ENCODE measurements at places on chromosomes 16 and 17.

DNA sequence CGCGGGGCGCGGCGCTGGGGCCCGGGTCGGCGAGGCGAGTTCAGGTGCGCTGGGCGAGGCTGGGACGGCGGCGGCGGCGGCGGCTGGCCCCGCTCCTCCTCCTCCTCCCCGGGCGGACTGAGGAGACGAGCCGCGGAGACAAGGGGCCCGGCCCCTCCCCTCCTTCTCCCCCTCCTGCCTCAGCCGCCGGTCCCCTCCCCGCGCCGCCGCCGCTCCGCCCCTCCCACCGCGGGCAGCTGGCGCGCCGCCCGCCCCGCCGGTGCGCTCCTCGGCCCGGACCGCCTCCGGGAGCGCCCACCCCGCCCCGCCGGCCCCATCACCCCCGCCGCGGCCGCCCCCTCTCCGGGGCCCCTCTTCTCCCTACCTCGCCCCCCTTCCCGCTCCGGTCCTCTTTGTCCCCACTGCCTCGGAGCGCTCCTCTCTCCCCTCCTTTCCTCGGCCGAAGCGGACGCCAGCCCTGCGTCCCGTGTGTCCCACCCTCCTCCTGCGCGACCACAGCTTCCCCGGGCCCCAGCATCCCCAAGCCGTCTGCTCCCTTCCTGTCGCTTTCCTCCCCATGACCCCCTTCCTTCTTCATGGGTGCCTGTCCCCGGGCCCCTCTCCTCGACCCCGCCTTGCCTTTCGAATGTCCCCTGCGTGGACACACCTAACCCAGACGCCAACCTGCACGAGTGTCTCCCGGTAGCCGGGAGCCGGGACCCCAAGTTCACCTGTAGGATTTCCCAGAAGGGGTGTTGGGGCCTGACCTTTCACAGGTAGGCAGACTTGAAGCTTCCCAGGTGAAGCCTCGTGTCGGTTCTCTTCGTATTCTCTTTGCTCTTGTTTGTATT, at the start of gene TOX3:
Gene TOX3 (minus strand): TSS at position 140 of the 830 bp plus-strand sequence. CDS start 420 bp downstream, outside the sequence.
- DNase-seq, result no peak

- DNase-seq, result no peak
Observed at GRCh38 chr16:30018731-30019158, 4.3 kb upstream of the C16orf92 start.

DNA sequence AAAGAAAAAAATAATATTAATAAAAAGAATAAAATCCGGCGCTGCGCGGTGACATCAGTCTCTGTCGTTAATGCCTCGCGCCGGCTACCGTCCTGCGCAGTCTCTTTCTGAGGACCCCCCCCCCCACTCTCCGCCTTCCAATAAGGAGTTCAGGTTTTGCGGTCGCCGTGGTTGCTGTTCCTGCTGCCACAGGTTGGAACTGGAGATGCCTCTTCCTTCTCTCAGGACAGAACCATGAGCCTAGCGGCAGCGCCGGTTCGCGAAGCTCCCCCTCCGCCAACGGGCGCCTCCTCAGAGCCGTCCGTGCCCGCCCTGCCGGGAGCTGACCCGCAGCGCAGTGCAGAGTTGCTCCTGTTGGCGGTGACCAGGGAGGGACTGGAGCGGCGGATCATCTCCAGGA, 2093.4 kb downstream of the TP53TG3F start:
- DNase-seq, result no peak

DNA sequence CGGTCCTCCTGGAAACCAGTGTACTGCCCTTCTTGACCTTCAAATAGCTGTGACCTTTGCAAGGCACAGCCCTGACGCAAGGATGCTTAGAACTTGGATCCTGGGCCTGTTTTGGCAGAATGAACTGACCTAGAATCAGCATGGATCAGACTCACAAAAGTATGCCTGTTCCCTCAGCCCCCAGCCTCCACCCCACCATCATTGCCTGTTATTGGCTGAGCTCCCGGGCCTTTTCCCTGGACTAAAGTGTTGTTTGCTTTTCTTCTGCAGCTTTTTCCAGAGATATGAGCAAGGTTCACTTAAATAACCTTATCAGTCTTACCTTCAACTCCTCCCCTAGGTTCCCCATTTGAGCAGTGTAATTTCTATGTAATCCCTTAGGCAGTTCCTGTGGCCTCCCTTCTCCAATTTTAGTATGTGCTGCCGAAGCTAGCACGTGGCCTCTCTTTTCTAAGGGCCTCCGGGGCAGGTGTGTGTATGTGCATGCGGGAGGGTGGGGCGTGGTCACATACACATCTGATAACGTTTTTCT, 347.4 kb downstream of the MAF start:
- DNase-seq, result peak; percentile 2

DNA sequence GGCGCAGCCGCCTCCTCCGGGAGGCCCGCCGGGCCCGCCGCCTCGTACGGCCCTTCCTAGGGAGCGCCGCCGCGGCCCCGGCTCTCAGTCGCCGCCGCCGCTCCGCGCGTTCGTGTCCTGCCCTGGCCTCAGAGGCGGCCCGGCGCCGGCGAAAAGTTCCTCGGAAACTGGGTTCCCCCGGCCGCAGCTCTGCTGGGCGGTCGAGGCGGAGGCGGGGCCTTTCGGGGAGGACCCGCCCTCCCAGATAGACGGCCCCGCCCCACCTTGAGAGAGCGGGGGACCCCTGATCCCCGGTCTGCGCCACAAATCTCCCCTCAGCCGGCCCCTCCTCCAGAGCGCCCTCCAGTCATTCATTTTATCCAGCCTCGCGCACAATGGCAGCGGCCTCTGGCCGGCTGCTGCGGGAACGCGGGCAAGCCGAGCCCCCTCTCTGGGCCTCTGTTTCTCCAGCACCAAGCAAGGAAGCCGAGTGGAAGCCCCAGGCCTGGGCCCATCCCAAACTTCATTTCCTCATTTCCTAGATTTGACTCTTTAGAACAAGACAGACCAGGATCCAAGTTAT, at the start of gene SREBF1:
Gene SREBF1 (minus strand): TSS at position 169 of the 562 bp plus-strand sequence. CDS start 169 bp downstream, outside the sequence.
- DNase-seq, result no peak

- no peak for DNase-seq
Observed at GRCh38 chr16:83501481-83501880, 306.3 kb upstream of the HSBP1 start.

DNA sequence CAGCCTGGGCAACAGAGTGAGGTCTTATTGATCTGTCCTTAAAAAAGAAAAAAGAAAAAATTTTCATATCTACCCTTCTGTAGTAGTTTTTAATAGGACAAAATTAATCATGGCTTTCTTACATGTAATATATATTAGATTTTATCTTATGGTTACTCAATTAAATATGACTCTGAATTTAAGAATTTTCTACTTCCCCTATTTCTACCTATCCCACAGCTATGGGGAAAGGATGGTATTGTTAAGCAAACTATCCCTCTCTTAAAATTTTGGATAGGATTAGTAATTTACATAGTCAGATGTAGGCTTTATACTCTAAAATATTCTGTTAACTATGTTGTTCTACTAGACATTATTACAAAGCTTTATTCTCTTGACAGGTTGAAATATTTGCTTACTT, 62.5 kb downstream of the NQO1 start:
- DNase-seq, result no peak

- DNase-seq, result no peak
Observed at GRCh38 chr16:23523321-23523720, 13.0 kb upstream of the GGA2 start.

DNA sequence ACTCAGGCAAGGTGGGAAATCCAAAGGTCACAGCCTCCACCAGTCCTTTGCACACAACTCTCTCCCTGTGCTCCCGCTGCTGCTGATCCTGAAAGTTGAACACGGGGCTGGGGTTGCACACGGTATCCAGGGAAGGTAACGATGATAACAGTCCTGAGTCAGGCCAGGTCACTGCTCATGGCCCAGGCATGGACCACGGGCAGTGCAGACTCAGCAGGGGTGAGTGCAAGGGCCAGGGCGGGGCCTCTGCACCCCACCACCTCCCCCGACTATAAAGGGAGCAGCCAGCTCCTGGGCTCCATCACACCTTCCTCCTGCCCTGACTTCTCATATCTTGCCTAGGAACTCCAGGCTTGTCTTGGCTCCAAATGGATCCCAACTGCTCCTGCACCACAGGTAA, at the start of gene MT1B:
Gene MT1B (plus strand): TSS at position 301 of the 400 bp plus-strand sequence. CDS start 68 bp downstream, at position 369.
- no peak for DNase-seq

- DNase-seq, result no peak
Observed at GRCh38 chr16:9362050-9362449, 270.6 kb downstream of the HAPSTR1 start.

DNA sequence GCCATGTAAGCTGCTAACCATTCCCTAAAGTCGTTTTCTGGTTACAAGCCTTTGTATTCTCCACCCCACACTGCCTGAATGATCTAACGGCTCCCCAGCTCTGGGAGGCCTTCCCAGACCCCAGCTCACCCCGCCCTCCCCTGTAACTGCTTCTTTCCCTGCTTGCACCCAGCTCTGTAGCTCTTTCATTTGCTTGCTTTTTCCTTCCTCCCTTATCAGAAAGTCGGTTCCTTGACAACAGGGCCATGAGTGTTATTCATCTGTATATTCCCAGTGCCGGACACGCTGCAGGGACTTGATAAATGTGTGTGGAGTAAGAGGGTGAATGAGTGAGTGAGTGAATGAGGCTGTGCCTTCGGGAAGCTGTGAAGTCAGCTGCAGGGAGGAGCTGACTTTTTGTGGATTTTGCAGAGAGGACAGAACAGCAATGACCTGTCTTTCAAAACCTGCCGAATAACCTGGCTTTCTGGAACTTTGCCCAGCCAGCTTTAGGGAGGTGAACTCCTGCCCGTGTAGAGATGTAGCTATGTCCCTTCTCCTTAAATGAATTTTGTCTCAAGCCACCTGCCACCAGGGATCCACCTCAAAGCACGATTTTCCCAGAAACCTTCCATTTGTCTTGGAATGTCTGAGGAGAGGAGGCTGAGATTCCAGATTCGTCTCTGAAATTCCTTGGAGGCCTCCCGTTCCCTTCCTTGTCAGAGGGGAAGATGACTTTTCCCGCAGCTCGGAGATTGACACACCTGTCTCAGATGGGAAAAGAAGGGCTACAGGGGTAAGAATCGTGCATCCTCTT, 20.0 kb upstream of the CACNG4 start:
- peak; percentile 49 for DNase-seq

- no peak for DNase-seq
Observed at GRCh38 chr17:81382851-81383250, 12.4 kb upstream of the BAHCC1 start.

DNA sequence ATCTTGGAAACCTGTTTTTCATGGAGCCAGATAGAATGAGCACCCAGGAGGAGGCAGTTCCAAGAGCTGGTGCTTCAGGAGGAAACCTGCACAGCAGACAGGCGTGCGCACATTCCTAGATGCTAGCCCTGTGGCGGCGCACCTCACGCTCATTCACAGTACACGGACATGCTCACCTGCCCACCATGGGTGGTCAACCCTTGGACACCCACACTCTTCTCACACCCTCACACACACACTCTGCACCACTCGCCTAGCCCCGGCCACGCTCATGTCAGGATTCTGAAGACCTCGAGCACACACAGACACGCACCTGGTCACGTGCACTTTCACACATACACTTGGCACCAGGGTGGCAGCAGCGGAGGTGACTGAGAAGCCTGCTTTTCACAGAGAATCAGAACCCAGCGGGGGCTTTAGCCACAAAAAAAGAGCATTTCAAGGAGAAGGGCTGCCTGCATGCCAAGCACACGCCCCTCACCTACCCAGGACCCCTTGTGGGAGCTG, 28.6 kb downstream of the RAI1 start:
- no peak for DNase-seq

DNA sequence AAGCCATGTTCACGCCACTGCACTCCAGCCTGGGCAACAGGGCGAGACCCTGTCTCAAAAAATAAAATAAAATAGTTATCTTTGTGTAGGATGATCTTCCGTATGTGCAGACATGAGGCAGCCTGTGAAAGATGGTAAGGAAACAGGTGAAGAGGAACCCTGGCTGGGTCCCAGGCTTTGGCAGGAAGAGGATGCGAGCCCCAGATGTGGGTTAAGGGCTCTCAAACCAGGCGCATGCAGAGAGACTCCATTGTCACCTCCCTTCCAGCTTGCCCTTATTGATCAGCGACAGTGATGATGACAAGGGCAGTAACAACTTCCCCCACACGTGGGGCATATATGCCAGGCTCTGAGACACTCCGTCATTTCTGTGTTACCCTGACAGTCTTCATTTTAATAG, 106.8 kb downstream of the GNAO1 start:
- DNase-seq, result peak; percentile 89

GRCh38 chr17:3602499-3602898, 6.7 kb downstream of the TRPV1 start:
- peak; percentile 60 for DNase-seq

DNA sequence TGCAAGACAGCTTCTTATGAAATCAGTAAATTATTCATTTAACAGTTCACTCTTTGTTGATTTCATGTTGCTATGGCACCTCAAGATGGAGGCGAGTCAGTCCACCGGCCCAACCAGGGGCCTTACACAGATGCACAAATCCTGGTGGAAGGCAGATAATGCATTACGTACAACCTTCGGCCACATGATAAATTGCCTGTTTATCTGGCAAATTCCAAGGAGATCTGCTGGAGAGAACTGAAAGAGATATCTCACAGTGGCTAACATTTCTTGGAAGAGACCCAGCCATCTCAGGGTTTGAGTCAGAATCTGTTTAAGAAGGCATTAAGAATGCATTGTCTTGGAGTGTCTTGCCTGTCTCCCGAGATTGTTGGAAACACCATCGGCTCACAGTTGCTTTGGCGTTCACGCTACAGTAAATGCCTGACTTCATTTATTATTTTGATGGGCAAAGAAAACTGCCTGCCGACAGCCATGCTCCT, 225.6 kb downstream of the MSI2 start:
- peak; percentile 74 for DNase-seq

DNA sequence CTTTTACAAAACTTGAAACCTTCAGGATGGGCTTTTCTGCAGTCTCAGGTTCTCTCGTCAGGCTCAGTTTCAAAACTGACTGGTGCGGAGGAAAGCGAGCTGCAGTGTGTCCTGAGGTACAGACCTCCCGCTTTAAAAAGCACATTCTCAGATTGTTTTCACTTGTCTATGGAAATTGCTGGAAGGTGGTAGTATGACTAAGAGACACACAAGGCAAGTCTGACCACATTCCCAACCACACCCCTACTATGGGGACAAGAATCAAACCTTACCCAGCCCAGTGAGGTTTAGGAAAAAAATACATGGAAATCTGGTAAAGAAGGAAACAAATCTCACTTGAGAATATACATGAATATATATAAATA, 18.2 kb downstream of the SRP68 start:
- no peak for DNase-seq

DNA sequence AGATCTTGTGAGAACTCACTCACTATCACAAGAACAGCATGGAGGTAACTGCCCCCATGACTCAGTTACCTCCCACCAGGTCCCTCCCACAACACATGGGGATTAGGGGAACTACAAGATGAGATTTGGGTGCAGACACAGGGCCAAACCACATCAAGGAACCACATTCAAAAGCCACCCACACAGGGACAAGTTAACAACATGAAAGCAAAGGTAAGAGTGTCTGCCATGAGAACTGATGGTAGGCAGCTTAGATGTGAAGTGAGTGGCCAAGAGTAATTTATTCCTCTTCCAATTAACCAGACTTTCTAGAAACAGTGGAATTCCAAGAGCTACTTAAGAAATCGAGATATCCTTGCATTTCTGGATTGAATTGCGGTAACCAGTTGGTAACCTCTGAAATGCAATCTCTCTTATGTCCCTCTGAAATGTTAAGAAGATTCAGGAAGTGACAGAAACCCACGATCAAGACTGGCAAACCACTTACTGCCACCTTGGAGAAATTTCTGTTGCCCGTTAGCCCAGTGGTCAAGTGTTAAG, 167.4 kb upstream of the CACNG5 start:
- peak; percentile 60 for DNase-seq

Measured in common myeloid progenitor, CD34-positive (primary cell).